ENCODE measurements at places on chromosomes 12 and 14.

- no peak for DNase-seq
Observed at GRCh38 chr12:121090586-121091514, 41.8 kb upstream of the P2RX7 start.

GRCh38 chr12:8052679-8053078 lies 13.5 kb downstream of the C3AR1 start:
- DNase-seq: no peak

- no peak for DNase-seq
Observed at GRCh38 chr14:64518229-64518628, 13.7 kb downstream of the ZBTB1 start.

DNA sequence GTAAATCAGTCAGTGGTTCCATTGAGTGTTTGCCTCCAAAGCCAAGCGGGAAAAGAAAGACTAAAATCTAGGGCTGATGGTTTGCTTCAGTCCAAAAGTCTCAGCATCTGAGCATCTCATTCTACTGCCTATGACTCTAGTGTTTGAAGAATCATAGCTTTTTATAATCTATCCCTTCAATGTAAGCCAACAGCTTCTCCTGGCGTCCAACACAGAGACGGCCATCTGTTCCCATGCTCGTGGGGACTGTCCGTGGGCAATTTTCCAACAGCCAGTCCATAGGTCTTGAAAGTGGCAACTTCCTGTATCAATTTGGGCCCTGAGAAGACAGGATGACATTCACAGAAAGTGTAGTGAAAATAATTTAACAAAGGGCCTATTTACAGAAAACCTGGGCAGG lies 544.4 kb upstream of the TMEM132C start:
- no peak for DNase-seq

DNA sequence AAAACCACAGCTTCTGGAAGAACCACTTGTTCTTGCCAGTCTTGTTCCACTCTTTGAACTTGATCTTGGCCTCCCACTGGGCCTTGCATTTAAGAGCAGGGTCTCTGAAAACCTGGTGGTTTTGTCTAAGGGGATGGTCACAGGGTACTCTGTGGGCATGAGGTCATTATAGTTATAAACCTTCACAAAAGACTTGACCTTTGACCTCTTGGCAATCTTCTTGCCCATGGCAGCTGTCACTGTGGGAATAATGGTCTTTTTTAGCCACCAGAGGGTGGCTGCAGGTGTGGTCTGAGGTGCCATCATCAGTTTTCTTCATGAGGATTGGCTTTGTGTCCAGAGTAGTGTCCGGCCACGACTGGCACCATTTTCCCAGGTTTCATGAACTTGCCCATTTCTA lies 9.1 kb downstream of the ATP6V0A2 start:
- no peak for DNase-seq

GRCh38 chr12:86914721-86915120 lies 658.5 kb upstream of the MGAT4C start:
- DNase-seq: no peak

- DNase-seq: no peak
Observed at GRCh38 chr12:116372815-116373214, 95.3 kb upstream of the MED13L start.

DNA sequence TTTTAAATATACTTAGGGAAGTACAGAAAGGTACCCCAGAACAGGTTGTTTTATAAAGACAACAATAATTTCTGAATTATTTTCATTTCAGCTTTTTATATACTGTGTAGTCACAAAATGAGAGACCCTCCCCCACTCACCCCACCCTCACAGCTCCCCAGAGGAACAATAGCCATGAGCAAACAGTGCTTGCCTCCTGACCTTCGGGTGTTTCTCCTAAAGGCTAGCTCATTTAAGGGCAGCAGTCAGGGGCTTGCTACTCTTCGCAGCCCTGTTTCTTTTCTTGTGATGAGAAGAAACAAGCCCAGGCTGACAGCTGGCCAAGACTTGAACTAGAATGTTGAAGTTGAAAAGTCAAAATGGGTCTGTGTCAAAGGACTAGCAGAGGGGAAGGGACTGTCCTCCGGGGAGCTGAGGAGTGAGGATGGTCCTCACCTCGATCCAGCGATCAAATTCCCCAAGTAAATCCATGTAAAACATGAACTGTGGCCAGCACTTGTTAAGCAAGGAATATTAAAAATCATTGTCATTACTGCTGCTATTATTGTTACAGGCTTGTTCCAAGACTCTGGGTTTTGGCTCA lies 133.8 kb upstream of the ARHGAP5 start:
- DNase-seq: no peak

GRCh38 chr12:50088577-50089335 lies 3.6 kb downstream of the SMARCD1 start:
- DNase-seq: peak; percentile 29

GRCh38 chr12:30797689-30798088 lies 42.9 kb upstream of the CAPRIN2 start:
- DNase-seq: no peak

- no peak for DNase-seq
Observed at GRCh38 chr12:69324797-69325466, 23.2 kb upstream of the LYZ start.

DNA sequence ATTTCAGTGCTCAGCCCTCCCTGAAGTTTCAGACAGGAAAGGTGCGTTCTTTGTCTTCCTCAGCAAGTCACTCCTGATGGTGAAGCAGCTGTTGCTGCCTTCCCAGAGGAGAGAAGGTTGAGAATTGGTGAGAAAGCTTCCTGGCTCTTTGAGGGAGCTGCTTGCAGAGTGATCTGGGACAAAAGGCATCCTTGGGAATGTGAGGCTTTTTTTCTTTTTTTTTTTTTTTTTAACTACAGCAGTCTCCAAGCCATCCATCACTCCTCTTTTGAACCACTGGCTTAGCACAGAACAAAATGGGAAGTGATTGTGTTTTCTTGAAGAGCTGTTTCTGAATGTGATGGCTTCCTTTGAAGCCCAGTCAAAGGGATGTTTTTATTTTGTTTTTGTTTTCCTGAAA lies 120.4 kb upstream of the LRIG3 start:
- no peak for DNase-seq

- no peak for DNase-seq
Observed at GRCh38 chr12:116442946-116443345, 116.2 kb upstream of the MAP1LC3B2 start.

DNA sequence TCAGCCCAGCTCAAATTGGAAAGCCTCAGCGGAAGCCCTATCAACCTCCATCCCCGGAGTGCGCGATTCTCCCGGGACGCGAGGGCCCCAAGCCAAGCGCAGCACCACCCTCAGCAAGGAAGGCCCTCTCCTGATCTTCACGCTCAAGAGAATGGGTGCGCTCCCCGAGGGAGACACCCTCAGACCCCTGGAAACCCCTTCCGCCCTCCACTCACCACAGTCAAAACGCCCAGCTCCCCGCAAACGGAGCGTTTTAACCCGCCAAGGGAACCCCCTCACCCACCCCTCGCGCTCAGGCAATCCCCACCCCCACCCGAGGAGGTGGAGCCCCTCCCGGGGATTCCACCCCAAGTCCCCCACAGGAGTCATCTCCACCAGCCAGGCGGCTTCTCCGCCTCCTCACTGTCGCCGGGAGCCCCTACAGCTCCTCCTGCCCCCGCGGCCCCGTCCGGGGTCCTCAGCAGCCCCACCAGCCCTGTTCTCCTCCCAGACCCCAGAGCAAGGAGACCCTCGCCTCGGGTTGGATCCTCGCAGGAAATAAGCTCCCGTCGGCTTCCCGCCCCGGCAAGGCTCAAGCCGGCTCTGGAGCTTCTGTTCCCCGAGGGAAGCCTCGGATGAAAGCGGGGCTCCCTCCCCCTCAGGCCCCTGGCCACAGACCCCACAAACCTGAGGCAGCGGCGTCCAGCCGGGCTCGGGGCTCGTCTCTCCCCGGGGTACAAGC lies 507 bp downstream of the BAZ2A start:
- DNase-seq: no peak

DNA sequence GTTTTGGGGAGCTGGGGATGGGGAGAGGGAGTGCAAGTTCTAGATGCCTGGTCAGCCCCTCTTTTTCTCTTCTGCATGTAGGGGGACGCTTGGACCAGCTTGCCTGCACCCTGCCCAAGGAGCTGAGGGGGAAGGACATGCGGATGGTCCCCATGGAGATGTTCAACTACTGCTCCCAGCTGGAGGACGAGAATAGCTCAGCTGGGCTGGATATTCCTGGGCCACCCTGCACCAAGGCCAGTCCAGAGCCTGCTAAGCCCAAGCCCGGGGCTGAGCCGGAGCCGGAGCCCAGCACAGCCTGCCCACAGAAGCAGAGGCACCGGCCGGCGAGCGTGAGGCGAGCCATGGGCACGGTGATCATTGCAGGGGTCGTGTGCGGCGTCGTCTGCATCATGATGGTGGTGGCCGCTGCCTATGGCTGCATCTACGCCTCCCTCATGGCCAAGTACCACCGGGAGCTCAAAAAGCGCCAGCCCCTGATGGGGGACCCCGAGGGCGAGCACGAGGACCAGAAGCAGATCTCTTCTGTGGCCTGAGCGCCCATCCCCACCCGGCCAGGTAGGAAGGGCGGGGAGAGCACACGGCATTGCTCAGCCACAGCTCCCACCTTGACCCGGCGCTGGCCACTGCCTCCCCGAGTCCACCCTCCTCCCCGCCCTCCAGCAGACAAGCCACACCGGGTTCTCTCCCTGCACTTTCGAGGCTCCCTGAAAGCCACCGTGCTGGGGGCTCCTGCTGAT lies 14.0 kb downstream of the LRTM2 start:
- DNase-seq: no peak

- no peak for DNase-seq
Observed at GRCh38 chr12:823028-823698, 70.8 kb downstream of the WNK1 start.

GRCh38 chr12:52045794-52046199 lies 5.4 kb upstream of the NR4A1 start:
- DNase-seq: no peak

DNA sequence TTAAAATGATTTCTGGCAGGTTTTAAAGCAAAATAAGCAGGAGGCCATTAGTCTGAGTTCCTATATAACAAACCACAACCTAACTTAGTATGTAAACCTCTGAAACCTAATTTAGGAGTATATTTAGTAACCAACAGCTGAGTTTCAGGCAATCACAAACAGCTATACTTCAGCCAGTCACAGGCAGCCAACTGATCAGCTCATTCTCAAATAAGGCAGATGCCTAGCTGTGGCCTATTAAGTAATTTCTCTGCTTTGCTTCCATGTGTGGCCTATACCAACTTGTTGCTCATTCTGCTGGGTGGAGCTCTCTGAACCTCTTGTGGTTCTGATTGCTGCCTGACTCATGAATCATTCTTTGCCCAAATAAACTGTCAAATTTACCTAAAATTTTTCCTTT lies 408.9 kb upstream of the FBXO33 start:
- DNase-seq: no peak

- DNase-seq: no peak
Observed at GRCh38 chr14:100045642-100046344, 19.4 kb upstream of the EVL start.

DNA sequence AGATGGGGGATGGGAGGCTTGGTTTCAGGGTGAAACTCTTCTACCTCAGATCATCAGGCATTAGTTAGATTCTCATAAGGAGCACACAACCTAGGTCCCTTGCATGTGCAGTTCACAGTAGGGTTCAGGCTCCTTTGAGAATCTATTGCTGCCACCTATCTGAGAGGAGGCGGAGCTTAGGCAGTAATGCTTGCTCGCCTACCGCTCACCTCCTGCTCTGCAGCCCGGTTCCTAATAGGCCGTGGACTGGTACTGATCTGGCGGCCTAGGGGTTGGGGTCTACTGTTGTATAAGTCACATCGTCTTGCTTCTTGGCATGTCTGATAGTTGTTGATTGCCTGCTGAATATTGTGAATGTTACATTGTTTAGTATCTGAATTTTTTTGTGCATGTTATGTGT lies 12.2 kb downstream of the SCYL2 start:
- DNase-seq: no peak

DNA sequence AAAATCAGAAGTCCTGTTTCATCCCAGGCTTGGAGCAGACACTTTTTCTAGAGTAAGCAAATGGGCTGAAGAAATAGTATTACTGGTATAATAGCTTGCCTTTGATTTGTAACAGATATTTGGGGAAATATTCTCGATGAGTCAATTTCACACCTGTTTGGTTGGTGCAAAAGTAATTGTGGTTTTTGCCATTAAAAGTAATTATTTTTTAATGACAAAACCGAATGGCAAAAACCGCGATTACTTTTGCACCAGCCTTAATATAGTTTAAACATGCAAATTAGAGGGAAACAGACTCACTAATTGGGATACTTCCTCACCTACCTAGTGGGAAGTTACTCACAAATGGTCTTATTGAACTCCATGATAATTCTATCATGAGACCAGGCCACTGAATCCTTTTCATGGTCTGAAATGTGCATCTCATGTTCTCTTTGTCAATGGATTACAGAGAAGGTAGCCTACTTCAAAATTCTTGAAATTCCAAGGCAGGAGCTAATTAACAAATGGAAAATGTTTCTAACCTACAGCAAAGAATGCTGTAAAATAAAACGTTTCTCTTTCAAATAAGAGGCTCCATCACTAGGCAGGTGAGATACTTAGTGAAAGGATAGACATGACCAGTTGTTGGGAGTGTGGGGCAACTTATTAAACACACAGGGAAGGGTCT lies 391.3 kb downstream of the EMP1 start:
- DNase-seq: no peak

- peak; percentile 14 for DNase-seq
Observed at GRCh38 chr14:34227834-34228649, 234.0 kb downstream of the SPTSSA start.

DNA sequence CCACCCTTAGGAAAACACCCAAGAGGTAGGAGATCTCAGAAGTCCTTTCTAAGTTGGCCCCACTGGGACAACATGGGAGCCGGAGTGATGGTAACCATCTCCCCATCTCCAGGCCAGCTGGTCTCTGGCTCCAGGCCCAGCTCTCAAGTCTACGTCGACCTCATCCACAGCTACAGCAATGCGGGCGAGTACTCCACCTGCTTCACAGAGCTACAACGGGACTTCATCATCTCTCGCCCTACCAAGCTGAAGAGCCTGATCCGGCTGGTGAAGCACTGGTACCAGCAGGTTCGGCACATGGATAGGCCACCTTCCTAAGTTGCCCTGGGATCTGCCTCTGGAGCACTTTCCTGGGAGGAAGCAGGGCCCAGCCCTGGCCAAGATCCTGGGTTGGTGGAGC lies 11.0 kb upstream of the OAS2 start:
- no peak for DNase-seq

DNA sequence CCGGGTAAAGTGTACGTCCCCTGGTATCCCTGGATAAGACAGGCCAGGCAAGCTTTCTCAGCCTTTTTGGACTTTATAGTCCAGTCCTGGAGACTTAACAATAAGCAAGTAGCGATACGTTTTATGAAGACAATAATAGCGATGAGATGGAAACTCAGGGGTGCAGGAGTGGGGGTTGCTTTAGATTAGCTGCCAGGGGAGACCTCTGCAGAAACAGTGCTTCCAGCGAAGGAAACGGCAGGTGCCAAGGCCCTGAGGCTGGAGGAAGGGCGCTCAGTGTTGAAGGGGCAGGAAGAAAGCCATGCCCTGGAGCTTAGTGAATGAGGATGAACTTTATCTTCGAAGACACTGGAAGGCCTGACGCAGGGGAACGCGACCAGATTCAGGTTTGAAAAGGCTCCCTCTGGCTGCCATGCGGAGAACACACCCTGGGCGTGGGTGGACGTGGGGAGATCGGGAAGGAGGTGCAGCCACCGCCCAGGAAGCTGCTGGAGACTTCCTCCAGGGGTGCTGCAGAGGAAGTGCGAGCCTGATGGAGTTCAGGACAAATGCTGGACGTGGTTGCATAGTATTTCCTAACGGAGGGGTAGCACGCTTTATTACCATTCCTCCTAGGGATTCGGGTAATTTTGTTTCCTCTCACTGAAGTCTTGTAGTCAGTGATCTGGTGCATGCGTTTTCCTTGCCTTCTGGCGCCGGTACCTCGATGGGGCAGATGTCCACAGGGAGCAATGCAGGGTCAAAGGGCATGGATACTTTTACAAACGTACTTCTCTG lies 26.1 kb upstream of the UBC start:
- peak; percentile 63 for DNase-seq

- DNase-seq: no peak
Observed at GRCh38 chr14:24607635-24608514, 1.6 kb downstream of the GZMH start.
